Caco-2 (cell line): ENCODE measurements at places on chromosomes 1 and 21.

GRCh38 chr1:17470021-17470799 lies 30.7 kb upstream of the RCC2 start:
- no peak for DNase-seq

DNA sequence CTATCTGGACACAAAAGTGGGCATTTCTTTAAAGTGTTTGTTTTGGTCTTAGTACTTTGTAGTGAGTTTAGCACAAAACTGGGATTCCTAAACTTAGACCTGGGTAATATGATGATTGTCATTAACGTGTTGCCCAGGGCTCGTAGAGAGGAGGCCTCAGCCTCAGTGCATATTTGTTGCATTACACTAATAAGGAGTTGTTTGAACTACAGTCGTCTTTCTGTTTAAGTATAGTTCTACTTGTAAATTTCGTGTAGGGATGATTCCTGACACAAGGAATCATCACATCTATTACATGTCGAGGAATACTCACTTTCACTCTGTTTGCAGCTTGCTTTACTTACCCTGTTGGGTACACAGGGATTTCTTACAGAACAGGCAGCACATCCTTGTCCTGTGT lies 85.0 kb downstream of the PRDM2 start:
- no peak for DNase-seq

DNA sequence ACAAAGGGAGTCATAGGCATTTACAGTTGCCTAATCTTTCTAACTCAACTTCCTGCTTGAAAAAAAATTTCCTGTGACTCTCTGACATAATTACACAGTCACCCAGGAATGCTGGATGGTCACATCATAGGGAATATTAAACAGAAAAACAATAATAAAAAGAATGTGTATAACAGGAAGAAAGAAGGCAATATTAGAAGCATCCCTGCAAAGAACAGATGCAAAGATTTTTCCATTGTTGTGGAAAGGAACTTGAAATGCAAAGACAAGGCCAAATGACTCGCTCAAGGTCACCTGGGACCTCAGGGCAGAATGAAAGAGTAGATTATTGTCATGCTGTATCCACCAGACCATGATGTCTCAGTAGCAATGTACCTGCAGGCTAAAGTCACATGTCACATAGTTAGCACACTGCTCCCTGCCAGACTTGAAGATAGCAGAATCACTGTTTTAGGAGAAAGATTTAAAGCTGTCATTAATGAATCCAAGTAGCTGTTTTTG lies 184.3 kb downstream of the CYYR1 start:
- DNase-seq = no peak

DNA sequence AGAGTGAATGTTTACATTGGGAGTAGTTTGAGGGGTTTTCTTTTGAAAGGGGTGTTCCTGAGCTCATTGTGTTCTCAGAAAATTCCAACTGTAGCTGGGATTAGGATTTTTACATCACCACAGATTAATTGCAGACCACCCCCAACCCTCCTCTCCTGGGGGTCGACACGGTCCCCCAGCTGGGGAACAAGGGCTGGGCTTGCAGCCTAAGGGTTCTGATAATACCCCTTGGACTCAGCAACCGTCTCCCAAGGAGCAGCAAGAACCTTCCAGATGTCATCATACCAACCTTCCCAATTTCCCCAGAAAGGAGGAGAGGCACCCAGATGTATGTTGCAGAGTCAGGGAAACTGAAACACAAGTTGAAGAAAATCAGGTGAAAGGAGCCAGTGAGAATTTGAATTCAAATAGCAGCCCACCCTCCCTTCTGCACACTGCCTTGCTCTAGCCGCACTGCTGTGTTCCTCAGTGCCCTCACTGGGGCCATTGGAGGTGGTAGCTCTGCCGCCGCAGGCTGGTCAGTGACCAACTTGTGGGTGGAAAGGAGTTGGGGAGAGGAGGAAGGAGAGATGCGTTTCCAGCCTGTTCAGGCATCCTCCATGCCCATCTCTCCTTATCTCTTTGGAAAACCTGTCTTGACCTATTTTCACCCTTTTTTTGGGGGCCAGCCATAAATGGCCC lies 14.7 kb upstream of the IGFN1 start:
- DNase-seq = no peak

- no peak for DNase-seq
Measured at GRCh38 chr1:88433556-88433955, 250.5 kb upstream of the PKN2 start.

- DNase-seq = no peak
Measured at GRCh38 chr1:229185963-229186362, 84.9 kb upstream of the RAB4A start.

DNA sequence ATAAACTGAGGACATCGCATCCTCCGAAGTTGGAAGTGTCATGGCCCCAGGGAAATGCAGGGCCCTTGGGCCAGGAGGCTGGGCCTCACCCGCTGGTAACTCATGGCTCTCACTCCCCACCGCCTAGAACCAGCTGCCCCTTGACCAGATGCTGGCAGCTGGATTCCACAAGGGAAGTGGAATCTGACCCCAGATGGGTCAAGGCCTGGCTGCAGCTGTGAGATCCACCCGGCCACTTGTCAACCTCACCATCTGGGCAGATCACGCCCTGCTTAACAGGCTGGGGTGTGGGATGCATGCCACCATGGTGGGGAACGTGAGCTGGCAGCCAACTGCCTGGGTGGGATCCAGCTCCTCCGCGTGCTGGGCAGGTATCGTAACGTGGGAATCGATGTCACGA lies 25.5 kb downstream of the KCNAB2 start:
- DNase-seq = no peak

DNA sequence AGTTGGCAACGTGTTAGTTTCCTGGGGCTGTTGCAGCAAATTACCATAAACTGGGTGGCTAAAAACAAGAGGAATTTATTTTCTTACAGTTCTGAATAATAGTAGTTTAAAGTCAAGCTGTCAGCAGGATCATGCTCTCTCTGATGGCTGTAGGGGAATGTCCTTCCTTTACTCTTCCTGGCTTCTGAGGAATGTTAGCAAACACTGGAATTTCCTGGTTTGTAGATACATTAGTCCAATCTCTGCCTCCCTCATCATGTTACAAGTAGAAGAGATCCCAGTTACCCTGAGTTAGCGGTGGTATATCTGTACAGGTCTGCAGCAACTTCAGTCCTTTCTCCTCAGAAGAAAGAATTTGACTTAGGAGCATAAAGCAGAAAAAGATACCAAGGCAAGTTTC lies 2249.1 kb downstream of the NCAM2 start:
- DNase-seq = no peak

- DNase-seq = no peak
Measured at GRCh38 chr1:101187297-101187696, 49.5 kb upstream of the S1PR1 start.

- DNase-seq = no peak
Measured at GRCh38 chr21:38196036-38196435, 60.8 kb upstream of the KCNJ15 start.

DNA sequence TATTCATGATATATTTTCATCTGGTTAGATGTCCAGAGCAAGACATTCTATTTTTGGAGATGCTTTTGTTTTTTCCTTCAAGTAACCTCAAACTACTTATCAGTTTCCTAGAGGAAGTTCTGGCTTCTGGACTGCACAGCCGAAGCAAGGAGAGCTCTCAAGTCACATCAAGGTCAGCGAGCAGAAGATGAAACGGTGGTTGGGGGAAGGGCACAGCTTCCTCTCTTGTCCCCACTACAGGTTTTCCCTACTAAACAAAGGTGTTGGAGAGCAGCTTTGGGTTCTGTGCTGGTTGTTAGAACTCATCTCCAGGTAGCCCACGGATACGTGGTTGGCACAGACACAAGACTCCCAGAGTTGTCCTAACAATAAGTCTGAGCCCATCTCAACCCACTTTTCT lies 5.1 kb upstream of the PLEKHO1 start:
- no peak for DNase-seq

GRCh38 chr21:21864321-21864840 lies 866.2 kb downstream of the NCAM2 start:
- no peak for DNase-seq

- DNase-seq = no peak
Measured at GRCh38 chr1:217781056-217781455, 149.9 kb downstream of the SPATA17 start.

DNA sequence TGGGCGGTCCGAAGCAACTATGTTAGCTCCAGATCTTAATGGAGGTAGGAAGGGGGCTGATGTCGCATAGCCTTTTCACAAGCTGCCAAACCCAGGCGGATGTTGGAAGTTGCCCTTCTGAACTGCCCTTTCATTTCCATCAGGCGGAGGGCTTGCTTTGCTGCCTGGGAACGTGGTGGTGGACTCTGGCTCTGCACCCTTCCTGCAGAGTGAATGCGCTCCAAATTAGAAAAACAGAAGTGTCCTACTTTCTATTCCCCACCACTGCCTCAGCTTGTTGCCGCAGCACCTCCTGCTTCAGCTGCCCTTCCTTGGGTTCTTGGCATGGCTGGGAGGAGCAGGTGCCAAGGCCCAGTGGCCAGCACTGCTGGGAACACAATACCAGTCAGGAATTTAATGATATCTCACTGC lies 60.6 kb downstream of the AK4 start:
- DNase-seq = no peak

DNA sequence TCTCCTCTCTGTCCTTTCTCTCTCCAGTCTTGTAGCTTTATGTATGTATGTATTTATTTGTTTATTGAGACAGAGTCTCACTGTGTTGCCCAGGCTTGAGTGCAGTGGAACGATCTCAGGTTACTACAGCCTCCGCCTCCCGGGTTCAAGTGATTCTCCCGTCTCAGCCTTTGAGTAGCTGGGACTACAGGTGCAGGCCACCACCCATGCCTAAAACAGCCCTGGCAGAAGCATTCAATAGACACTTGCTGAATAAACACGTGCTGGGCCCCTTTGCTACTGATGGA lies 2.5 kb downstream of the KIAA2013 start:
- DNase-seq = no peak

- DNase-seq = no peak
Measured at GRCh38 chr1:63274979-63275378, 47.4 kb upstream of the FOXD3 start.

DNA sequence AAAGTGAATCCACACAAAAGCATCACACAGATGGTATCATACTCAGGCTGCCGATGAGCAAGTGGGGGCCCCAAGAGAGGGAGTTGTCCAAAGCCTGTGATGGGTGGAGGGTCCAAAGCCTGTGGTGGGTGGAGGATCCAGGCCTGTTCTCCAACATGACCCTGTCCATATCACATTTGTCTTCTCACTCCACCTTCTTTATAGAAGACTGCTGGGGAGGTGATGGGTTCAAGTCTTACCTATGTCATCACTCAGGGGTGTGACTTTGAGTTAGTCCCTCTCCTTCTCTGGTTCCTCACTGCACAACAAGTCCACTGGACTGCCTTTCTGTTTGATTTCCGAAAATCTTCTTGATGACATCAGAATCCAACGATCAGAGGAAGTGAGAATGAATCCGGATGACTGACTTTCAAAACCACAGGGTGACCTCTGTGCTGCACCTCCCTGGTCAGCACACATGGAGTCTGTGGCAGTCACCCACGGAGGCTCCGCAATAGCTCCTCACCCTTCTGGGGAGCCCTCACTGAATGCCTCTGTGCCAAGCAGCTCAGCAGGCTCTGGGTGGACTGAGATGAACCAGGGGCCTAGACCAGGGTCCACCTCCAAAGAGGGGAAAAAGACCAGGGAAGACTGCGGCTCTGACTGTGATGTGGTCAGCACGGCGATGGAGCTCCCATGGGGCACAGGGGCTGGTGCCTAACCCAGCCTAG lies 166.8 kb downstream of the HIVEP3 start:
- no peak for DNase-seq

DNA sequence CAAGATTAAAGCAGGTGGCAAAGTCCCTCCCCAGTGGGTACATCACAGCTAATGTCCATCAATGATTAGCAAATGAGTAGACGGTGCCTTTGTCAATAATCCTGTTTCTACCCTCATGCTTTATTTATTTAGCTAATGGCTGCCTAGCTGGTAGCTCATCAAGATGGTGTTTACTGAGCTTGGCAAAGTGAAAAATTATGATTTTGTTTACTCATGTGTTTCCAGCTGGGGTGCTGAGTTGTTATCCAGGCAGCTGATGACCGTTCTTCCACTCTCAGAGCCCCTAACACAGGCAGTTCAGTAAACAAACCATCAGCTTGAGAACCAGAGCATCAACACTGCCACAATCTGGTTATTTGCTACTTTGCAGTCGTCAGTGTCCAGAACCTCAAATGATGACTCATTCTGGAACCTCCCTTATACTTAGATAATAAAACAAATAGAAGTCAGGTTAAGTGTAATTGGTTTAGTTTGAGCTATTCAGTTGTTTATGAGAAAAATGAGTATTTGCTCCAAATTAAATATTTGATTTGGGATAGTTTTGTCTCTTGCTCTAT lies 163.9 kb downstream of the ST6GALNAC5 start:
- no peak for DNase-seq

DNA sequence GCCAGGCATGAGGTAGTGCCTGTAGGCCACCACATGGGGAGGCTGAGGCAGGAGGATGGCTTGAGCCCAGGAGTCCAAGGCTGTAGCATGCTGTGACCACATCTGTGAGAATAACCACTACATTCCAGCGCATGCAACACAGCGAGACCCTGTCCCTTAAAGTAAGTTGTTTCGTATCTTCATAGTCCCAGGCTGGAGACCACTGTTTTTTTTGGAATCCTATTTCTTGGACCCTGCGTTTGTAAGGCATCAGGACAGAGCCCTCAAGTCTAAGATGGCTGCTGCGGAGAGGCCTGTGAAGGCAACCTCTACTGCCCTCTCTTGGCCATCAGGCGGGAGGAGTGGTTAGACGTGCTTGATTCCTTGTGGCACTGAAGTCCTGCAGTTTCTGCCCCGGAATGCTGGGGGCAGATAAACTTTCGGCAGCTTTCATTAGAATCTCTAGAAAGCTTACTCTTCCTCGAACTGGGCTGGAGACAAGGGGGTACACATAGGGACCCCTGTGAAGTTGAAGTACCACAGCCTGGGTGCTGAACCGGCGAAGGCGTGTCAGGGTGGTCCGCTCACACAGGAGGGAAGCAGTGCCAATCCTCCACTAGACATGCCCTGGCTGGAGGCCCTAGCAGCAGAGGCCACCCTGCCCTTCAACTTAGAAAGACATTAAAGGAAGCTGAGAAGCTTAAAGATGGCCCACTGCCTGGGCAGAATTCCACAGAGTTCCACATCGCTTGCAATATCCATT lies 36.6 kb downstream of the RABIF start:
- peak; percentile 71 for DNase-seq
